ENCODE measurements at places on chromosomes 4 and X.

- no peak for DNase-seq
Measured at GRCh38 chr4:109389369-109390114, 44.1 kb upstream of the SEC24B start.

- DNase-seq: peak; percentile 34
Measured at GRCh38 chrX:30568136-30568535, 9.4 kb downstream of the TASL start.

- DNase-seq: no peak
Measured at GRCh38 chr4:10491401-10491800, 34.2 kb upstream of the ZNF518B start.

DNA sequence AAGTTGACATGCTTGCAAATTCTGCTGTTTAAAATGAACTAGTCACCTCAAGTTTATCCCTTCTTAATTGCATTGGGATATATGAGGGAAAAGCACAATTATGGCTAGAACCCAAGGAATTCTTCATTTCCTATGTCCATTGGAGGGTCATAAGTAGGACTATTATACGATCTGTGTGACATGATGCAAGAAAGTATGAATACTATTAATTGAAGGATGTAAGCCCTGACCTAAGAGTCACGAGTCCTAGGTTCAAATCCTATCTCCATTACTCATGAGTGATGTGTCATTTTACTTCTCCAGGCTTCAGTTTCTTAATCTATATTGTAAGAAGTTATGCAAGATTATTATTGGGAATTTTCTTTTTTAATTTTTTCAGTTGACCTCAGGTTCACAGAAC, 542.9 kb upstream of the GRIA3 start:
- no peak for DNase-seq

DNA sequence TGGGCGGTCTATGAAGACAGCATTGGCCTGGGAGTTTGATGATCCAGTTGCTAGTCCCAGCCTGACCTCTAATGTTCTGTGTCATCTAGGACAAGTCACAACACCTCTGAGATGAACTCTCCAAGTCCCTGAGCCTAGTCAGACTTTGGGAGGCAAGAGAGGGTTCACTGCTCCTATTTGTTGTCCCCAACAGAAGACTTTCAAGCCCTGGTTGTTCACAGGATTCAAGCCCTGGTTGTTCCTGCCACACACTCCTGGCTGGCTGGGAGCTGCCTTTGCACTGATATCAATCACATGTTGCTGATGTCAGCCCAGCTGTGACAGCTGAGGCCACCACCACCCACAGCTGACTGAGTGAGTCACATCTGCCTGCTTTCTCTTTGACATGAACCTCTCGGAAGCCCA, 253.2 kb upstream of the RASGEF1B start:
- DNase-seq: peak; percentile 17

All from CD4-positive, alpha-beta T cell treated with Interleukin-4 for 1 hour (primary cell).